HAP-1 (cell line): ENCODE measurements at places on chromosomes 3 and 15.
A peak's percentile ranks its signal among the peaks of the same experiment; 100 is the strongest.

DNA sequence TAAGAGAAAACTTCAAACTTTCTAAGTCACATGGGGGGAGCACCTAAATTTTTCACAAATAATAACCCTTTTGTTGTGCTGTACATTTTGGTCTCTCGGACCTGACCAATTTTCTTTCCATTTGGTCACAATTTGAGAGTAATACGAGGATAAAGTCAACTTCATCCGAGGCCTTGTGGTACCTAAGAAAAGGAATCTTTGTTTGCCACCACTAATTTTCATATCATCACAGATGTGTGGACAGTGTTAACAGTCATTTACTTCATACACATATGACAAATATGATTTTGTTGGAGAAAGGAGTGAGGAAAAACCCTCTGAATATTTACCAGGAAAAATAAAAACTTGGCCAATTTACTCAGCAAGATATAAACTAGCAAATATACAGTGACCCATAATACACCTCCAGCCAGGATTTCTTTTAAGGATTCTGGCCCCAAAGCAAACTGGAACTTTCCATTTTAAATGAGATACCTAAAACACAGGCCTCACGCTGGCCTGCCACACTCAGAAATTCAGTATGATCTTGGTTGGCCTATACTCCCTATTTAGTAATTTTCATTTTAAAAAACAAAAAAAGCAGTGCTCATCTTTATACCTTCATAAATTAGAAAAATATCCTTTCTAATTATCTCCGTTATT is 40.7 kb downstream of the VGLL4 start:
- DNase-seq = no peak

GRCh38 chr3:129481766-129482332 is 41.8 kb downstream of the IFT122 start:
- DNase-seq = no peak

DNA sequence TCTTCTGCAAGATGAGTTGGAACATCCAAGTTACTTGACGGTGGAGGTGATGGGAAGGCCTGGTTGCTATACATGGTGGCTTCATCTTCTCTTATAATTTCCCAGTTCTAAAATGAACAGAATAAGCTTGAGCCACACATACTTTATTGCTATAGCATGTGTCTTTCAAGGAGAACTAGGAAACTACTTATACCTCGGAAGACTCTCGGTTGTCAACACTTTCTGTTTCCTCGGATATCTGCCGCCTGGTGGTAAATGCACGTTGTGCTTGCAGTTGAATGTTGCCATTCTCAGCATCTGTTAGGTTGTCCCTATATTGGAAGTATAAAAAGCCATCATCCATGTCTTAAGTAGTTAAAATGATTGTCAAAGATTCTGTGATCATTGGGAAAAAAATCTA is 117.5 kb upstream of the PRTG start:
- no peak for DNase-seq

DNA sequence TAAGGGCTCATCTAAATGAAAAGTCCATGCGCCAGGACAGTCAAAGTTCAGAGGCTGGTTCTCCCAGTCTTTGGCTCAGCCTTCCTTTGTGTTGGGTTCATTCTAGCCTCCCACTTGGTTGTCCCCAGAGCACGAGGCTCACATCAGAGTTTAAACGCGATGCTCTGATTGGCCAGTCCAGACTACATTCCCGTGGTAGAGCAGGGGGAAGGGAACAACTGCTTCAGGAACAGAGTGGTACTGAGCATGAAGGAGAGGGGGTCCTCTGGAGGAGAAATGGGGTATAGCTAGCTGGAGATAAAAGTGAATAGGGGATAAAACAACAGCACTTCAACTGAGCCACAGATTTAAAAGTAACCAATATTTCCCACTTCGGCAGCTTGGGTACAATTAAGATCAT is 32.2 kb downstream of the ANAPC13 start:
- DNase-seq = peak; percentile 52

DNA sequence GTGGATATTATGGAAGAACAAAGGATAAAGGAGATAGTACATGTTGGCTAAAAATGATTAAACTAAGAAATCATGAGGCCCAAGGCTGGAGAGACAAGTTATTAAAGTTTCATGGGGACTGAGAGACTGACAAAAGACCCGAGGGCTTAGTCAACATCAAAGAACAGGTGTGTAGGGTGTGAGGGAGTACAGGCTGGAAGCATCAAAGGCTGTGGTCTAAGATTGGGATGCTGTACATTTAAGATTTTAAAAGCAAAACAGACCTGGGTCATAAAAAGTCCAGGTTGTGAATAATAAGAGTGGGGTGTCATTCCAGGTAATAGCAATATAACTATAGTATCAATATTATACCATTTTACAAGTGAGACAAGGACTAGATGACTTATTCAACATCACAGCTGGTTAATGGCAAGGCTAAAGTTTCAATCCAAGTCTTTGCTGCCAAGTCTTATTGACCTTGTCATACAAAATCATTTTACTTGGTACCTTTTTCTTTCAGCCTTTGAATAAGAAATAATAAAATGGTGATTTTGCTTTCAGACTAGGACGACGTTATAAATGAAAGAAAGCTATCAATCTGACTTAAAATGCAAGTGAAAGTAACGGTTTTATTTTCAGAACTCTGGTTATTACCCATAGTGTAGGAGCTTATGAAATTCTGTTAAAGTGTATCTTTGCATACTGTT is 211.6 kb downstream of the TNIK start:
- DNase-seq = no peak

GRCh38 chr3:149936812-149937230 is 33.9 kb downstream of the PFN2 start:
- DNase-seq = peak; percentile 60

- DNase-seq = no peak
Measured at GRCh38 chr3:19888428-19889152, 45.4 kb downstream of the EFHB start.

- no peak for DNase-seq
Measured at GRCh38 chr3:150844484-150844883, 60.8 kb downstream of the MINDY4B start.

- DNase-seq = no peak
Measured at GRCh38 chr3:47871389-47871788, 68.5 kb downstream of the DHX30 start.

- DNase-seq = no peak
Measured at GRCh38 chr3:49903451-49904424, at the start of gene MST1R. MST1R (minus strand) TSS chr3:49903873; CDS start chr3:49903609, 264 bp downstream.

DNA sequence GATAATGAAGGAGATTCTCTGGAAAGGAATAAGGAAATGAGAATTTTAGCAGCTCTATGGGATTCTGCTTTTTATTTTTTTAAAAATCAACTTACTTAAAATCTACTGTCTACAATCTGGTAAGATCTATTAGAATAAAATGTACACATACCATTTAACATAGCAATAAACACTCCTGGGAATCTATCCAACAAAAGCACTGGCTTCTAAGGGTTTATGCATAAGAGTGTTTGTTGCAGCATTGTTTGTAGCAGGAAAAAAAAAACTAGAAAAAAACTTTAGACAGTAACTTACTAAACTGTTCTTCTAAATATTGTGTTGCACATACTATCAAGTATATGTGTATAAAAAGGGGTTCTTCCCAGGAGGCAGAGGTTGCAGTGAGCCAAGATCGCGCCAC is 15.7 kb upstream of the RBP1 start:
- peak; percentile 40 for DNase-seq

DNA sequence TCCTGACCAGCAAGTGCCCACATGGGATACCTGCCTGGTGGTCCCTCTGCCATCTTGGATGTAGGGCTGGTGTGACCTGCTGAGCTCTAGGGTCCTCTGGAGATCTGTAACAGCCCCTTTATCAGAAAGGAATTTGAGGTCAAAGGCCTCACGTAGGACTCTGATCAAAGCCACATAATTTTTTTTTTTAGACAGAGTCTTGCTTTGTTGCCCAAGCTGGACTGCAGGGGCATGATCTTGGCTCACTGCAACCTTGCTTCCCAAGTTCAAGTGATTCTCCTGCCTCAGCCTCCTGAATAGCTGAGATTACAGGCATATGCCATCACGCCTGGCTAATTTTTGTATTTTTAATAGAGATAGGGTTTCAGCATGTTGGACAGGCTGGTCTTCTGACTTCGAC is 9.5 kb downstream of the ITGB5 start:
- DNase-seq = no peak

DNA sequence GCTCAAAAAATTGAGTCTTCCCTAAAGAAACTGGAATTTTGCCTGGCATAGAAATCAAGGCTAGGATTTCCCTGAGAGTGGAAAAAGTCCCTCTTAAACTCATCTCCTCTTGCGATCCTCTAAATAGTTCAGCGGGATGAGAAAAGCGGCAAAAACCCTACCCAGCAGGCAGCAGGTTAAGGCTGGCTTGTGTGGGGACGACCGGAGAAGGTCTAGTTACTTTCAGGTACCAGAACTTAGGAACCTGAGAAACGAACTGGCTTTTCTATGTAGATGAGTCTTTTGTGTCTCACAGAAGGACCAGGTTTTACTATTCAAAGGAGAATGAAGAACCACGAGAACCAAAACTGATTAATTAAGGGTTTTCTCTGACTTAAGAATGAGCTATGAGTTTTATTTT is 523.7 kb upstream of the TGFBR2 start:
- DNase-seq = no peak
